ENCODE measurements at places on chromosomes 5 and 9. TPM values are rescaled to one million over a fixed set of nuclear protein-coding genes. Genes with fewer than 3 reads are reported as not detected.

- DNase-seq = no peak
These were observed 17.7 kb downstream of the PLGRKT start for GRCh38 chr9:5419987-5420386.

The ADGRD2 gene
- not detected for polyA plus RNA-seq

DNA sequence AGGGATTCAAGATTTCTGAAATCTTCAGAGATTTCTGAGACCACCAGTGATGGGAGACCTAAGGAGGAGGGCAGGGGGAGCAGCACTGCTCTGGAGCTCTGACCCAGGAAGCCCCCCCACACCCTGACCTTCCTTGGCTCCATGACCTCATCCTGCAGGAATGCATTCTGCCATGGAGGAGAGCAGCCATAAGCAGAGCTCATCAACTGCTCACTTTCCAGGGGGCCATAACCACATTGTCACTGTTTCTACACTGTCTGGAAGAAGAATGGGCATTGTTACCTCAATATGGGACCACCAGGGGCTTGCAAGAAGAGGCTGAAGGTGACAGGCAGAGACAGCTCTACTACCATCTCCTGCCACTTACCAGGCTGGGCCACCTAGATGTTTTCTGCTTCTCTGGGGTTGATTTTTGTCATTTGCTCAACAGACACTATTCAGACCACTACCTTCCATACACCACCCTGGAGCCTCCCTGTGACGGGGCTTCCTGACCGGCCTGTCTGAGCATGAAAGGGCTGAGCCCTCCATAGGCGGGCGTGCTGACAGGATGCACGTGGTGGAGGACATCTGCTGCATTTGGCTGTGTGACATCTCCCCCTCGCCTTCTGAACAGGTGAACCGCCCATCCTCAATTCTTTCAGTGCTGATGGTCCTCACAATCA lies 2.3 kb upstream of the TSC1 start:
- peak; percentile 66 for DNase-seq

DNA sequence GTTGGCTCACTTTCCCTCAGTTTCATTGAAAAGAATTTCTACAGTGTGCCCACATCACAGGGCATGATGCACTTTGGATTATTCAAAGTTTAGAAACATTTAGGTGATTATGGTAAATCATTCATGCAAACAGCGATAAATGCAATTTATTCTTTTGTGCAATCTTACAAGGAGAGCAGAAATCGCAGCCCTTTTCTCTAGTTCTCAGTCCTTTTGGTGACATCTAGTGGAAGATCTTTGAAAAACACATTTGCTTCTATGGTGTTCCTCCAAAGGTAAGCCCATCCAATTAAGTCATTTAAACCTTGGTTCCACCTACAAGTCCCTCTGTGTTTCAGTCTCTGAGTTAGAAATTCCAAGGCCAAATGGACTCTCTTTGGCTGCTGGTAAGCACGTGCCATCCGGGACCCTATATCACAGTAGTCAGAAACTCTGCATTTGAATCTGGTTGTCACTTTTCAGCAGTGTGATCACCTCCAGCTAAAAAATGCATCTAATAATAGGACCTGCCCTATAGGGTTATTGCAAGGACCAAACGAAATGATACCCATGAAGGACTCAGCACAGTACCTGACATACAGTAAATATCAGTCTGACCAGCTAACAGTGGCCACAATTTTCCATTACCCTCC lies 66.4 kb downstream of the MACROH2A1 start:
- no peak for DNase-seq
